ENCODE measurements at places on chromosomes 12 and 14.
A peak's percentile ranks its signal among the peaks of the same experiment; 100 is the strongest.

DNA sequence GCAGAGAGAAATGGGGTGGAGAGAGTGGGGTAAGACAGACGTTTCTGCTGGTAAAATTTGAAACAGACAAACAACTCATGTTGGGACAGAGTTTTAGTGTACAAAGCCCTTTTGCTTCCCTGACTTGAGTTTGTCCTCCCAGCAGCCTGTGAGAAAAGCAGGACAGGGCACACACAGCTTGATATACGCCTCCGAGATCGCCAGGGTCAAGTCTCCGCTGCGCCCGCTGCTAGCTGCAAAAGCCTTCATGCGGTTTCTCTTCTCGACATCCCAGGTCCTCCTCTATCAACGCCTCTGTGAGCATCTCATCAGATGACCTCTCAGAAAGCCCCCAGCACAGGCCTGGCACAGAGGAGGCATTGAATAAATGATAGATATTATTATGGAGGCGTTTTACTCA is 9.4 kb upstream of the BCL11B start:
- DNase-seq, result no peak

DNA sequence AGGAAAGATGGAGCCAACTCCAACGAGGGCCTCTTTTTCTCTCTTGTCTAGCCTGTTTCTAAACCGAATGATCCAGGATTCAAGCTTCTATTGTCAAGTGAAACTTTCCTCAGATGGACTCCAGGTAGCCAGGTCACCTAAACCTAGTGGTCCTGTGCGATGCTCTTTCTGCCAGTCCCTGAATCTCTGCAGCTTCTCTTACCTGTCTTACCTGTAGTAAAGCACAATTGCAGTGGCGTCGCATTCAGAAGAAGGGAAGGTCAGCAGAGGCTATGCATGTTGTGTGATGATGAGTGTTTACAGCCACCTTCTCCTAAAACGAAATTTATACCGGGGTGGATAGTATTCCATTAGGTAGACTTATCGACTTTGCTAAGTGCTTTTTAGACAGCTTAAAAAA is 47.4 kb upstream of the TRAF3 start:
- no peak for DNase-seq

DNA sequence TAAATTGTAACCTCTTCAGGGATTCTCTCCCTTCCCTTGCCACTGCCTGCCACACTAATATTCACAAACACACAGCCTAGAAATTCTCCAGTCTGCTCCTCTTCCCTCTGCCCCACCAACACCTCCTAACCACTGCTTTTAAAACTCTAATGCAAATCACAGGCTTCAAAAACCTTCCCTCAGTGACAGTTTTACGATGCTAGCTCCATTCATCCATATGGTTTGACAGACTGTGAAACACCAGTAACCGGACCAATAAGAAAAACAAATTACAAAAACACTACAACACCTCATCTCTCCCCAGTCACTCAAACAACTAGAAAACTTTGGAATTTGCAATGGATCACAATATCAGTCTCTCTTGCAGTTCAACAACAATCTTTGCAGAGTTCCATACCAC is 5.7 kb downstream of the DPF3 start:
- DNase-seq, result no peak

DNA sequence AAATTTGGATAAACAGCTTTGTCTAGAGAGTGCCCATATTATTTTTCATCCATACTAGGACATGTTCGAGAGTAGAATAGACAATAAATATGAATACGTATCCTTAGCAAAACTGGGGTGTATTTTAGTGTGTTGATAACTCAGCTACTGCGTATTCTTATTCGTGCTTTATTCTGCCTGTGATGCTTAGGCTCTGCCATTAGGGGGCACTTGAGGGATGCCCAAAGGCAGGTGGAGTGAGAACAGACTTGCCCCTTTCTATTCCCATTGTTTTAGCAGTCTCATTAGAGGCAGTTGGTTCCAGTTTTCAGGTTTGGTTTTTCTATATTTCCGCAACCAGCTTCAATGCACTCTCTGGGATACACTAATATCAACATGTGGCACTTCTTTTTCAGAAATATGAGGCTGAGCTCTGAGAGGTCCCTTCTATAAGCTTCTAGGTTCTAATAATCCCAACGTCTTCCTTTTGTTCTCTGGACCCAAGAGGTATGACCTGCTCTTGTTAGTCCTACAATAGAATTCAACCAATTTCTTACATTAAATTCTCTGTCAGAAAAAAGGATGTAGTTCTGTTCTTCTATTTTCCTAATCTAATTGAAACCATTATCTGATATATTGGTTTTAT is 985.7 kb upstream of the FBXO33 start:
- peak; percentile 34 for DNase-seq

- no peak for DNase-seq
Measured at GRCh38 chr14:58771016-58771415, 133.3 kb downstream of the DACT1 start.

- no peak for DNase-seq
Measured at GRCh38 chr12:121781484-121781997, 11.9 kb downstream of the RHOF start.

- DNase-seq, result no peak
Measured at GRCh38 chr14:54771411-54772027, 131.1 kb downstream of the GCH1 start.

DNA sequence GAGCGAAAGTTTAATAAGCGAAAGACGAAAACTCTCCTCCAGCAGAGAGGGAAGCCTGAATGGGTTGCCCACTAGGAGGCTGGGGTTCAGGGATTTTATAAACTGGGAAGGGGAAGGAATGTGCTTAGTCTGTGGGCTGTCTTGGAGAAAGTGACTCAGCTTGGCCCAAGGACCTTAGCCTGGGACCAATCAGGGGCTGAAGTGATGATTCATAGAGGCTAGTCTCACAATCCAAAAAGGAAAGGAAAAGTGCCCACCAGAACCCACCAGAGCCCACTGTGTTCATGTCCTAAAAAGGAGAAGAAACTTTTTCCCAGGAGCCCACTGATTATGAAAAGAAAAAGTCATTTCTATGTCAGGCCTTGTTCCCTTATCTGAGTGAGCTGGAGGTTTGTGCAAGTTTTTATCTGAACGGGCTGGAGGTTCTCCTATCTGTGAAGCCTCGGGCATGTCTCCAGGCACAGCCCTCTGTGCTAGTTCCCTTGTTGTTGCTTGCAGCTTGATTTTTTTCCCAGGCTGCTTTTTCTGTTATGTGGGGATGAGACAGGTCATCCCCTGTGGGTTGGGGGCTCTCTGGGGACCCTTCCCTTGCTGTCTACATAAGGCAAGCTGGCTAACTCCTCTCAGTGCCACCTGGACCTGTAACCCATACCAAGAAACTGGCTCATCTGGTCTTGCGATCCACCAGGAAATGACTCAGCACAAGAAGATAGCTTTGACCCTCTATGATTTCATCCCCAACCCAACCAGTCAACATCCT is 8.3 kb upstream of the GOLGA5 start:
- DNase-seq, result no peak
